ENCODE measurements at places on chromosomes 2 and 18. TPM values are rescaled to one million over a fixed set of nuclear protein-coding genes. Genes with fewer than 3 reads are reported as not detected.

GRCh38 chr2:237904831-237905599, 45.6 kb downstream of the RAMP1 start:
- H3K27me3 ChIP-seq = no peaks in the 10 kb centered on the region
- no peak overlapping the region for H3K4me3 ChIP-seq
- peak overlapping the region; percentile 4 for H3K27ac ChIP-seq
- peaks cover 15% of the 10 kb centered on the region for H3K4me1 ChIP-seq
- no peak for DNase-seq

ASB18 gene
- total RNA-seq = not detected

DNA sequence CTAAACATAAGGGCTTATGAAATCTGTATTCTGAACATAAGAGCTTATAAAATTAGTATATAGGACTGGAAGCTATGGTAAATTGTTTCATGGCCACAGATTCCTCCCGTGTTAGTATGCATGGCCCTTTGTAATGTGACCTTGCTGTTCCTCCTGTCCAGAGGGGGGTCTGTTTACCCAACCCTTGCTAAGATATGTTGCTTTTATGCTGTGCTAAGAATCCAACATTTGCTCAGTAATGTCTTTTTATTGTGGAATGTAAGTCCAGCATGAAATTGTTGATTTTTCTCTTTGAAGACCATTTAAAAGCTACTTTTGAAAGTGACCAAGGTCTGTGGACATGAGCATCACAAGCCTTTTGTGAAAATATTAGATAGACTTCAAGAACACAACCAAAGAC, 485.4 kb downstream of the PARD3B start:
- DNase-seq = no peak
- peaks cover 3% of the 10 kb centered on the region for H3K36me3 ChIP-seq
- H3K27me3 ChIP-seq = no peaks in the 10 kb centered on the region
- peaks cover 23% of the 10 kb centered on the region for H3K4me1 ChIP-seq
- no peak overlapping the region for H3K4me3 ChIP-seq
- H3K27ac ChIP-seq = no peak overlapping the region

GRCh38 chr2:28904802-28905457, 10.5 kb downstream of the WDR43 start:
- no peaks in the 10 kb centered on the region for H3K27me3 ChIP-seq
- H3K27ac ChIP-seq = peak overlapping the region; percentile 87
- H3K36me3 ChIP-seq = peaks cover 17% of the 10 kb centered on the region
- H3K4me3 ChIP-seq = no peak overlapping the region

GRCh38 chr2:140384946-140385345, 1604.8 kb upstream of the NXPH2 start:
- no peak overlapping the region for H3K4me3 ChIP-seq
- H3K27ac ChIP-seq = no peak overlapping the region
- no peaks in the 10 kb centered on the region for H3K36me3 ChIP-seq
- no peaks in the 10 kb centered on the region for H3K27me3 ChIP-seq
- H3K4me1 ChIP-seq = no peaks in the 10 kb centered on the region

GRCh38 chr2:189300916-189301315, 121.4 kb upstream of the COL5A2 start:
- H3K27me3 ChIP-seq = no peaks in the 10 kb centered on the region
- no peaks in the 10 kb centered on the region for H3K36me3 ChIP-seq
- no peak for DNase-seq
- H3K27ac ChIP-seq = peak overlapping the region; percentile 57

- H3K4me1 ChIP-seq = no peaks in the 10 kb centered on the region
- H3K4me3 ChIP-seq = no peak overlapping the region
- no peak for DNase-seq
- H3K27ac ChIP-seq = no peak overlapping the region
- no peaks in the 10 kb centered on the region for H3K36me3 ChIP-seq
- peaks cover 14% of the 10 kb centered on the region for H3K27me3 ChIP-seq
These were observed 146.8 kb downstream of the RBM43 start for GRCh38 chr2:151114874-151115273.

GRCh38 chr18:70418546-70419311, 129.9 kb downstream of the SOCS6 start:
- H3K4me1 ChIP-seq = peaks cover 3% of the 10 kb centered on the region
- H3K27ac ChIP-seq = no peak overlapping the region
- no peak overlapping the region for H3K4me3 ChIP-seq
- peaks cover 30% of the 10 kb centered on the region for H3K27me3 ChIP-seq
- peaks cover 5% of the 10 kb centered on the region for H3K36me3 ChIP-seq

DNA sequence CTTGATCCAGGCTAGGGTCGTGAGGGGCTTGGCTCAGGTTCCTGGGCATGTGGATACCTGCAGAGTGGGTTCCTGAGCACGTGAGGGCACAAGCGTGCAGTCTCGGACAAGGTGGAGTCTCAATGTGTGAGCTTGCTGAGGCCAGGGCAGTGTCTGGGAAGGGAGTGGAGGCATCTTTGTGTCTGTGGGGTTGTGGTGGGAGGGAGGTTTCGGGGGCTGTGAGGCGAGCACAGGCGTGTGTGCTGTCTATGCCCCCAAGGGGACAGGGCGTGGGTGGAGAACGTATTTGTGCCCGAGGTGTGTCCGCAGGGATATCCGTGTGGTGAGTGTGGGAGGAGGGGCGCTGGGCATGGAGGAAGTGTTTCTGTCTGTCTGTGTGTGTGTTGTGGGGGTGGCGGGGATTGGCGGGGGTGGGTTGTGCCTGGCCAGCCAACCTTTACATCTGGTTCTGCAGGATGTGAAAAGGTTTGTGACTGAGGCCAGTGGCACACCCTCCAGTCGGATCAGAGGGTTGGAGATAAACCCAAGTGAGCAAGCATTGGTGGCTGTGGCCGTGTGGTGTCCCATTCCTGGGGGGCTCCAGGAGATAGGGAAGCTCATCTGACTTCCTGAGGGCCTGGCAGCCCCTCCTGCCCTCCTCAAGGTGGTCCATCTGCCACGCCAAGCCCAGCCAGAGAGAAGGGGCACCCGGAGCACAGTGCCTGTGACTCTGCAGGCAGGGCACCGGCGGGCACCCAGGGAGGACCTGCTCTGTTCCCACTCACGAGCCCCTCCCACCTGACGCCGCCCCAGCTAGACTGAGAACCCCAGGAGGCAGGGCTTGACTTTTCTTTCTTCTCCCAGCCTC, 57.1 kb downstream of the ZFP36L2 start:
- peak overlapping the region; percentile 91 for H3K4me3 ChIP-seq
- no peaks in the 10 kb centered on the region for H3K27me3 ChIP-seq
- peaks cover 52% of the 10 kb centered on the region for H3K4me1 ChIP-seq
- DNase-seq = no peak
- H3K27ac ChIP-seq = peak overlapping the region; percentile 100

GRCh38 chr2:16726577-16726976, 60.9 kb upstream of the CYRIA start:
- no peaks in the 10 kb centered on the region for H3K4me1 ChIP-seq
- H3K4me3 ChIP-seq = no peak overlapping the region
- DNase-seq = no peak

GRCh38 chr2:85447222-85447585, 28.7 kb downstream of the SH2D6 start:
- H3K4me3 ChIP-seq = no peak overlapping the region
- no peak overlapping the region for H3K27ac ChIP-seq
- H3K36me3 ChIP-seq = peaks cover 4% of the 10 kb centered on the region
- no peaks in the 10 kb centered on the region for H3K27me3 ChIP-seq

POTEF gene
- total RNA-seq = not detected

SCTR gene
- not detected for total RNA-seq

GRCh38 chr2:222362336-222362735, 62.0 kb upstream of the SGPP2 start:
- DNase-seq = no peak
- H3K36me3 ChIP-seq = no peaks in the 10 kb centered on the region
- no peak overlapping the region for H3K4me3 ChIP-seq
- no peaks in the 10 kb centered on the region for H3K4me1 ChIP-seq
- peaks cover 6% of the 10 kb centered on the region for H3K27me3 ChIP-seq

C1QL2 gene
- not detected for total RNA-seq

- H3K4me3 ChIP-seq = no peak overlapping the region
- H3K27ac ChIP-seq = peak overlapping the region; percentile 82
- no peaks in the 10 kb centered on the region for H3K27me3 ChIP-seq
- H3K36me3 ChIP-seq = peaks cover 5% of the 10 kb centered on the region
- no peak for DNase-seq
These were observed 104.8 kb downstream of the MAP4K4 start for GRCh38 chr2:101802329-101802728.
